Gastrocnemius medialis (tissue), 4 donors: ENCODE measurements at places on chromosomes 16 and 17.

DNA sequence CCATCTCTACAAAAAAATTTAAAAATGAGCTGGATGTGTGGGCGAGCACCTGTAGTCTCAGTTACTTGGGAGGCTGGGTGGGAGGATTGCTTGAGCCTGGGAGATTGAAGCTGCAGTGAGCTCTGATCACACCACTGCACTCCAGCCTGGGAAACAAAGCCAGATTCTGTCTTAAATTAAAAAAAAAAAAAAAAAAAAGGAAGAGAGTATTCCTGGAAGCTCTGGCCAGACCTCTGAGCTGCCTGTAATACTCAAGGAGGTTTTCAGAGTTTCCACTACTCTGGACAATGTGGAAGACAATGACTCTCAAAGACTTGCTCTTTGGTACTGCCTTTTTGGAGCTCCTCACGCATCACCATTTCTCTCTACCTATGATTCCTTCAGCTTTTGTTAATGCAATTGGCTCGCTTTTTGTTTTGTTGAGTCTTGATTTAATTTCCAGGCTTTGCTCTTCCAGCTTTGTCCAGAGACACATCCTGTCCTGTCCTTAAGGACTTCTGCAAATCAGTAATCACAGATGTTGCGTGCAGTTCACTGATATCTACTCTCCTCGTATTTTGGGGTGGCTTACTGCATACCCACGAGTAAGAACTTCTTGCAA is 10.8 kb downstream of the CHD9 start:
- no peak for DNase-seq

DNA sequence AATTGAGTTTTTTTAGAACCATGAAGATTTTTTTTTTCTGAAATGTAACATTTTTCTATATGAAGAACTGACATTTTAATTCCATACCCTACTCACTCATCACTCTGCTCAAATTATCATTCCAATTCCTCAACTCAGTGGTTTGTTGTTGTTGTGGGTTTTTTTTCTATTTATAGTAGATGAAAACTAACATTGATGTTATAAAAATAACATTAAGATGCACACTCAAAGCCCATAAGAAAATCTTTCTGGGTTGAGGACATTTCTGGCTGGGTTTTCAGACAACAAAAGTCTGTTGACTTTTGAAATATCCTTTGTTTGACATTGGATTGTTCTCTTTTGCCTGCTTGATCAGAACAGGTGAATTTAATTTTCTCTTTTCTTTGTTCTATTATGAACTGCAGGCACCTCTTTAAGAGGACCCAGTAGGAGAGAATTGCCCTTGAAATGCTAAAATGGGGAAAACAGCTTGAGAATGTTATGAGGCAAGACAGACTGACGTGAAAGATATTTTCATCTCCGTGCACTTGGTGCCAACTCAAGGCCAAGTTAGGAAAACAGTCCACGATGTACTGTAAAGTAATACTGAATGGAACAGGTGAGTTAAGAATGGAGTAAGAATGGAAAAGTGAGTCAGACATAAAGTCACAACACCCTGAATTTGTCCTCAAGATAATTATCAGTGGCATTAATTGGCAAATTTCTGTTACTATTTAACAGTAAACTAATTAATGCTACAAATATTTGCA is 16.1 kb upstream of the ABCA5 start:
- DNase-seq = peak; percentile 58

DNA sequence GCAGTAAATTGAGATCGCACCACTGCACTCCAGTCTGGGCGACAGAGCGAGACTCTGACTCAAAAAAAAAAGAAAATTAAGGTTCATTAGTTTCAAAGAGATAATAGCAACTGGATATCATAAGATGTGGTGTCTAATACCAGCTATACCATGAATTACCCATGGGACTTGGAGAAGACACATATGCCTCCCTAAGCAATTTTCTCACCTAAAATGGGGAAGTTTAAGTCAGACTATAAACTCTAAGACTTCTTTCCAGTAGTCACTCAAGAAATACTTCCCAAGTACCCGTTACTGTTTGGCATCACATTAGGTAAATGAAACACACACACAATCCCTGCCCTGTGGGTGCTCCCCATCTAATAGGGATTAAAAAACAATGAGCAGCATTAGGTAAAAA is 22.6 kb downstream of the SMURF2 start:
- DNase-seq = no peak

- DNase-seq = no peak
Measured at GRCh38 chr16:88464447-88465318, 11.6 kb downstream of the ZFPM1 start.

- DNase-seq = no peak
Measured at GRCh38 chr16:27550582-27550920, 607 bp downstream of the KATNIP start.

GRCh38 chr17:76017481-76018339 is 9.4 kb downstream of the EVPL start:
- no peak for DNase-seq

- no peak for DNase-seq
Measured at GRCh38 chr16:2828876-2829430, 1.1 kb upstream of the ZG16B start.

DNA sequence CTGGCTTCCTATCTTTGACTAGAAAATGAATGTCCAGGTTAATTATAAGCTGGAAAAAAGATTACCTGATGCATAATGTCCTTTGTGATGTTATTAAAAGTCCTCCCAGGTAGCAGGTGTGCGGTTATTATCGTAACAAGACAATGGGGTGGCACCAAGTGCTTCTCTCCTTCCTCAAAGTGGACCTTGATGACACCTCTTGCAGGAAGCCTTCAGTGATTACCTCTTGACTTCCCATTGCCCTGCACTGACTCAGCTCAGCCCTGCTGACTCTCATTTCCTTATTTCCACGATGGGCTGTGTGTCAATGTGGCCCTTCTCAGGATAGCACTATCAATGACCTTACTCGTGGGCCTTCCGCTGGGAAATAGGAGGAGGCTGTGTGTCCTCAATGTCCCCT is 477.4 kb upstream of the CCL2 start:
- DNase-seq = no peak

DNA sequence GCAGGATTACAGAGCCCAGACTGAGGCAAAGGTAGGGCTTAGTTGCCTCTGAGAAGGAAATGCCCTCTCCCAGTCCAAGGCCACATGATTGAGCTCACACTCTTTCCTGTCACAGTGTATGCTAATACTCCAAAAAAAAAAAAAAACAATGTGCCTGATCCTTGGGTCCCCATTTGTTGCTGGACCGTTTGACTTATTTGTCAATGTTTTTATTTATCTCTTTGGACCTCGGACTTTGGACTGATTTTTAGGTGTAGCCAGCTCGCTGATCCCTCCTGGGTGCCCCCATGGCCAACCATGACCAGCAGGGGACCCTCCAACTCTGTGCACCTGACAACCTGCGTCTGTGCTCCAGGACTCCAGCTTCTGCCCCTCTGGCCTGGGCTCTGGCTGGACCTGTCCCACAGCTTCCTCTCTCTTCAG is 622 bp upstream of the CCL16 start:
- no peak for DNase-seq

DNA sequence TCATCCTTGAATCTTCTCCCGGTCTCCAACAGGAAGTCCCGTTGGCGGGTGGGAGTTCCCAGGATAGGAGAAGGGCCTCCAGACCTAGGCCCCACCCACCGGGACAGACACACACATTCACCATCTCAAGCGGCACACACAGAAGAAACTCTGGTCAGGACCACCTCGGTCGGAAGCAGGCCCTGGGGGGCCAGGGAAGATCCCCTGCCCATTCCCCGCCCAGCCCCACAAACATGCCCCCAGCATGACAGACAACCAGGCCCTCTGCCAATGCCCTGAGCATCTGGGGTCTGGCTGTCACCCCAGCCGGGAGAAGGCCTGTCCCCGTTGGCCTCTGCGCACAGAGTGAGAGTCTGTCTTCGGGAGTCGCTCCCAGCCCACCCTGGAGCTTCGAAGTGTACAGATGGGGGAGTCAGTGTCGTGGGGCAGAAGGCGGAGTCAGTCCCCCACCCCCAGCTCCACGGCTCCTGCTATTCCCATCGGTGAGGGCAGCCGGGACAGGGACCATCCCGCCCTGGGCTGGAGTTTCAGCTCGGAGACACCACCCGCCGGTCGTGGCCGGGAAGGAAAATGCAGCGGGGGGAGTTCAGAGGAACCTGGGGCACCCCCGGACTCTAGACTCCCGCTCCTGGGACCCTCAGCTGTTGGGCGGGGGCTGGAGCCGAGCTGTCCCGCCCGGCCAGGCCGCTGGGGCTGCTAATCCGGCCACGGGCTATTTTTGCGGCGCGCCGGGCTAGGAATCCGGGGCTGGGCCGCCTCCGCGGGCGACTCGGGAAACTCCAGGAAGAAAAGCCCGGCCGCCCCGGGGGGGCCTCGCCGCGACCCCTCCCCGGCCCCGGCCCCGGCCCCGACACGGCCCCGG is 660 bp downstream of the RHBDF1 start:
- DNase-seq = peak; percentile 65

GRCh38 chr17:5942687-5943086 is 127.5 kb upstream of the WSCD1 start:
- DNase-seq = no peak

DNA sequence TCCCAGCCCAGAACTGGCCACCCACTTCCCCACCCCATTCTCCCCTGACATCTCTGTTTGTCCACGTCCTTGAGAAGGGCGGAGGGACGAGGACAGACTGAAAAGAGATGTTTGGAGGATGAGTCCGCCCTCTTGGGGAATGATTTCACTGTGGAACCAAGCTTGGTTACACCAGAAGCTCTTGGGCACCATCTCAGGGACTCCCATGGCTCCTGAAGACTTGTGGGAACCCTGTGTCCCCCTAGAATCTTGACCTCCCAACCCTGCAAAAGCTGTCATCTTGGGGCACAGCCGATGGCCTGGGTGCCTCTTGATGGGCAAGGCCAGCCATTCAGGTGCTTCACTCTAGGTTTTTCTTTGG is 25.9 kb upstream of the LITAF start:
- DNase-seq = no peak

DNA sequence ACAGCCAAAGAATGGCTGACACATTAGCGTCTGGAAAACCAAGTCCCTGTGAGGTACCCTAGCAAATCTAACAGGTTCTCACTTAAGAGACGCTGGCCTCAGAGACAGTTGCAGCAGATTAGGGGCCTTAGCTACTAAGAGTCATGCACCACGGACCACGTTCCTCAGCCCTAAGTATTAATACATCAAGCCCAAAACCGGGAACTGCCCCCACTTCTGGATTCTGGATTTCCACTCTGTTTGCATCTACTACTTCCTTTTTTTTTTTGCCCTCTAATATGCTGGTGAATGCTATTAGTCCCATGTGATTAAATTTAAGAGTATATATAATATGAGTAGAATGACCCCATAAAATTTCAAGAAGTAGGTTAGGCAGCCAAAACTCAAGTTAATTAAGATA is 775 bp upstream of the TERB1 start:
- DNase-seq = no peak

- no peak for DNase-seq
Measured at GRCh38 chr17:5282642-5283217, 646 bp downstream of the RABEP1 start.

GRCh38 chr17:62781356-62781755 is 26.8 kb downstream of the MARCHF10 start:
- no peak for DNase-seq

DNA sequence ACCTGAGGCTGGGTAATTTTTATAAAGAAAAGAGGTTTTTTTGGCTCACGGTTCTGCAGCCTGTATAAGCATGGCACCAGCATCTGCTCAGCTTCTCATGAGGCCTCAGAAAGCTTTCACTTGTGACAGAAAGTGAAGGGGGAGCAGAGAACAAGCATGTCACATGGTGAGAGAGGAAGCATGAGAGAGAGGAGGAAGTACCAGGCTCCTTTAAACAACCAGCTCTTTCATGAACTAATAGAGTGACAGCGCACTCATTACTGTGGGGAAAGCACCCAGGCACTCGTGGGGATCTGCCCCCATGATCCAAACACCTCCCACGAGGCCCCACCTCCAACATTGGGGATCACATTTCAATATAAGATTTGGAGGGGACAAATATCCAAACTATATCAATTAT is 86.8 kb downstream of the USP32 start:
- no peak for DNase-seq

- DNase-seq = no peak
Measured at GRCh38 chr17:50120475-50121253, 9.3 kb downstream of the SAMD14 start.

DNA sequence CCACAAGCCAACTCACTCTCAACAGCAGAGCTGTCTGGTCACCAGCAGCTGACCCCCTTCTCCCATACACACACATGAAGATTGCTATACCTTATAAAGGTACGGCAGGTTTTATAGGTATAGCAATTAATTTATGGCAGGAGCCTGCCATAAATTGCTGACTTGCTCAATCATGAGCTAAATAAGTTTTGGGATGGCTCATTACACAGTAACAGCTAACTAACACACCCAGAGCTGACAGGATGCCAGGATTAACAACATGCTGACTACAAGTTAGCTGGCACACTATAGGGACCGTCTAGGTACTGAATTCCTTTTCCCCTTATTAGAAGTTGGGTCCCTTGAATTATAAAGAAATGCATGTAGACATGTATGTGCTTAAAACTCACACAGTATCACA is 150.3 kb upstream of the KCNJ18 start:
- DNase-seq = no peak

- DNase-seq = no peak
Measured at GRCh38 chr16:67893743-67894399, 817 bp downstream of the PSKH1 start.

DNA sequence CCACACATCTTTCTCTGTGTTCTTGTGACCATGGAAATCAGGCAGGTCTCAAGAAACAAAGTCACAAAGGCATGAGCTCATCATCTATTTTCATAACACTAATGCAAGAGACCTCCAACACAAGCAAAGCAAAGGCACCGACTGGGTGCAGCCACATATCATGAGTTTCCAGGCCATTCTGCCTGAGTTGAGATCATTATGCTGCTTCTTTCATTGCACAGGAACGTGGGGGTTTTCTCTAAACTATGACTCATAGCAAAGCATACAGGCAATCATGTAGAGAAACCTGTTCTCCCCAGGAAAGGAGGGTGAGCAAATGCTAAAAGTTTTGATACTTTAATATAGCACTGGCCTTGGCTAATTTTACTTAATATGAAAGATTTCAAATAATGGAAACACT is 60.7 kb downstream of the GRIN2A start:
- no peak for DNase-seq

DNA sequence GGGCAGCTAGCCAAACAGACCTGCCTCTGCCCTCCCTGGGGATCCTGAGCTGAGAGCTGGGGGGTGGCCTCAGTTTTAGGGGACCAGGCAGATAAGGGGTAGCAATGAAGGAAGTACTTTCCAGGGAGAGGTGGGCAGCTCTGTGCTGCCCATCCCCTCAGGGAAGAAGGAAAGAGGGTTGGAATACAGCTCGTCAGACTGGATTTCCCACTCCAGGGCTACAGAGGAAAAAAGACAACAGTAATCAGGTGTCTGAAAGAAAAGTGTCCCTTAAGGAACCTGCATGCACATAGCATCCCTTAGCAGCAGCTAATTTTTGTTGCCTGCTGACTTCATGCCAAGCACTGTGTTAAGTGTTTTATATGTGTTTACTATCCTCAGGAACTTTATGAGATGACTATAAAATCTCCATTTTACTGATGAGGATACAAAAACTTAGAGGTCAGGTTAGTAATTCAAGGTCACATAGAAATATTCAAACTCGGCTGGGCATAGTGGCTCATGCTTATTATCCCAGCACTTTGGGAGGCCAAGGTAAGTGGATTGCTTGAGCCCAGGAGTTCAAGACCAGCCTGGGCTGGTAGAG is 3.2 kb upstream of the MRPL58 start:
- no peak for DNase-seq

GRCh38 chr17:44917456-44917855 is 2.2 kb upstream of the GFAP start:
- no peak for DNase-seq

- DNase-seq = peak; percentile 93
Measured at GRCh38 chr17:72120642-72121163, at the start of gene SOX9. SOX9 (plus strand) TSS chr17:72121020; CDS start chr17:72121392, 372 bp downstream.

- DNase-seq = no peak
Measured at GRCh38 chr16:30929167-30929566, 5.8 kb downstream of the FBXL19 start.
